ENCODE measurements at places on chromosomes 4 and X. TPM values are rescaled to one million over a fixed set of nuclear protein-coding genes. Genes with fewer than 3 reads are reported as not detected.

DNA sequence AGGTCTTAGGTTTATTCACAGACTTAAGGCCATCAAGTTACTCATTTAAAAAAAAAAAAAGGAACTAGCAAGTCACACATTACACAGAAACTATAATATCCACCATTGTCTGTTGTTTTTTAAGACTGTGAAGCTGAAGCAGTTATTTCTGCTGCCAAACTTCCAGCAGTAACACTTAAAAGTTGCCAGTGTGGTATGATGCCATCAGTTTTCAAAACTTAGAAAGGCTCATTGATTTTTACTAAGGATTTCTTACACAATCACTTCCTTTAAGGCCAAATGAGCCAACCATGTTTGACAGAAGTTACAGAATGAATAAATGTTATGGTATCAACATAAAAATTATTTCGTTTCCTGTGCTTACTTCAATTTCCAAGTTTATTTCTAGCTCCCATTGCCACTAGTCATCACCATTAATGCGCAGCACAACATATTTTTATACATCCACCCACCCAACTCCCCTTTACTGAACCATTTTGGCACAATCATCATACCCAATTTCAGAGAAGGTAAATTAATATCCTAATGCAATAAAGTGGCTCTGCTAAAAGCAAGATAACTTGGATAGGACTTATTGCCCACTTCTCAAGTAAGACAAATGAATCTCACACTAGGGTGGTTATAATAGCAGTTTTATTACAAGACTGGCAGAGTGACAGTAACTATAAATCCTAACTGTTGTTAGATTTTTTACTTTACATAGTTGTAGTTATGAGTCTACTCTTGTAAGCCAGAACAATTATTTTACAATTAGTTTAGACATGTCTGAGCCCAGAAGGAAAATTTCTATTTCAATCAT lies 13.1 kb downstream of the PDGFC start:
- no peak for DNase-seq

GRCh38 chrX:150377005-150377404 lies 13.9 kb downstream of the MAMLD1 start:
- no peak for DNase-seq

DNA sequence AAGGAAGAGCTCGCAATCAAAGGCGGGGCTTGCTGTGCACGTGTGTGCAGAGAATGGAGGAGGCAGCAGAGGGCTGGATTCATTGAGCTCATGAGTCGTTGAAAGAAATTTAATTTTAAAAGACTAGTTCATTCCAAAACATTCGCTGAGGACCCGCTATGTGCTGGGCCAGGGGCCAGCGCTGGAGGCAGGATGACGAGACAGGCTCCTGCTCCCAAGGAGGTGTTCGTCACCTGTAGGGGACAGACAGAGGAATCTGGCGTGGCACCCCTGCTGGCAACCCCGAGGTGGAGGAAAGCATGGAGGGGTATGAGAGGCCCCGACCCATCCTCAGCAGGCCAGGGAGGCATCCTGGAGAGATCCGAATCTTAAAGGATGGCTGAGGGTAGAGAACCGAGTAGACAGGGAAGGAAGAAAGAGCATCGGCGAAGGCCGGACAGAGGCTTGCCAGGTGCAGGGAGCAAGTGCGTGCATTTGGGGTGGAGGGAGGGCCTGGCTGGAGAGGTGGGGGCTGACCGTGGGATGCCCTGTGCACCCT lies 96.4 kb downstream of the CPZ start:
- DNase-seq: no peak

DNA sequence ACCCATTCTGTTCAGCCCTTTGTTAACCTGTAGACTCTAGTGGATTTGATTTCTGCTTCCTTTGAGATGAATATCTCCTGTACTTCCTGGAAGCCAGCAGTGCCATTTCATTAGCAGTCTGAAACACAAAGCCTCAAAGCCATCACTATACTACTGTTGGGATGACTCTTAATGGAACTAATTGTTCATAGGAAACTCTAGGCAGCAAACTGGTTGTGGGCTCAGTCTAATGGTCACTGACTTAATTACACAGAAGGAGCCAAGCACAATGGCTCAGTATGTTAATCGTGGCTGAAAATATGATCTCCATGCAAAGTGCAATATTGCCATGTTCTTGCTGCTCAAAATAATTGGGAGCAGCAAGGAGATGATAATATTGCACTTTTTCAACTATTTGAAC lies 262.3 kb downstream of the ARHGAP24 start:
- no peak for DNase-seq

GRCh38 chr4:140092094-140092851 lies 61.7 kb downstream of the MAML3 start:
- no peak for DNase-seq

CCKAR gene
- total RNA-seq: not detected

CT83 gene
- total RNA-seq: not detected

IGFBP7 gene
- total RNA-seq: 135 TPM

PRAF2 gene
- 3.5 TPM for total RNA-seq

MAGEB1 gene
- not detected for total RNA-seq
